ENCODE measurements at places on chromosomes 5 and 9. TPM values are rescaled to one million over a fixed set of nuclear protein-coding genes. Genes with fewer than 3 reads are reported as not detected.

The PRRX2 gene
- not detected for polyA plus RNA-seq

The CDH9 gene
- polyA plus RNA-seq: not detected

The CDC20B gene
- polyA plus RNA-seq: not detected

The PNPLA7 gene
- polyA plus RNA-seq: 1.8 TPM

The GFI1B gene
- polyA plus RNA-seq: not detected

The CNTRL gene
- polyA plus RNA-seq: 17.8 TPM

The PCDHB6 gene
- polyA plus RNA-seq: not detected

The ZMAT2 gene
- polyA plus RNA-seq: 81.8 TPM

Measured in CD4-positive, CD25-positive, alpha-beta regulatory T cell (primary cell).